ENCODE measurements at places on chromosomes 7 and 10.

- no peak for DNase-seq
These were observed 102.1 kb upstream of the DDC start for GRCh38 chr7:50667338-50667737.

GRCh38 chr10:17409170-17409733, 45.1 kb downstream of the ST8SIA6 start:
- DNase-seq, result no peak

DNA sequence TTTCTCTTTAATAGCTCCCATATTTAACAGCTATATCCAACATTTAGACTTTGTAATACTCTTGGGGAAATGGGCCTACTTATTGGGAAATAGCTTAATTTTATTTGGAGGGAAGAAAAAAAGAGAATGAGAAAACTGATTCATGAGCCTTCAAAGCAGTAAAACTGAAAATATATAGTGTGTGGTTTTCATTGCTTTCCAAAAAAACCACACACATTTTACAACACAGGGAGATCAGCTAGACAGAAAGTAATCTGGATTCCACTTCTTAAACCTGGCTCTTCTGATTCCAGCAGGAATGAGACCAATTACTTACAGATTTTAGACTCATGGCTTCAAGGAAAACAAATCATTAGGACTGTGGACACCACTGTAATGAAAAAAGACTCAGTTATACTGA, 48.7 kb downstream of the CH25H start:
- no peak for DNase-seq

DNA sequence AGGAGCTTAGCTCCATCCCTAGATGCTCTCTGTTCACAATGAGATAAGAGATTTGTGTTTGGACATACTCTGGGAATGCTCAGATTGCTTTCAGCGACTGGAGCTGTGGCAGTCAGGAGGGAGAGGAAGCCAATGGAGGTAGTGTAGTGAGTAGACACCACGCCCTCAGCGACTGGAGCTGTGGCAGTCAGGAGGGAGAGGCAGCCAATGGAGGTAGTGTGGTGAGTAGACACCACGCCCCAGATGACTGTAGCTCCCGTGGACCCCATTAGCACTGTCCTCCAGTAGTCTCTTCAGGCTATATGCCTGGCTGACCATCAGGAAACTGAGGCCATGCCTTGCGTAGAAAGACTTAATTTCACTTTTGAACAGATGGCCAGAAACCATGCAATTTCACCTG, 1033.8 kb downstream of the NRG3 start:
- no peak for DNase-seq

DNA sequence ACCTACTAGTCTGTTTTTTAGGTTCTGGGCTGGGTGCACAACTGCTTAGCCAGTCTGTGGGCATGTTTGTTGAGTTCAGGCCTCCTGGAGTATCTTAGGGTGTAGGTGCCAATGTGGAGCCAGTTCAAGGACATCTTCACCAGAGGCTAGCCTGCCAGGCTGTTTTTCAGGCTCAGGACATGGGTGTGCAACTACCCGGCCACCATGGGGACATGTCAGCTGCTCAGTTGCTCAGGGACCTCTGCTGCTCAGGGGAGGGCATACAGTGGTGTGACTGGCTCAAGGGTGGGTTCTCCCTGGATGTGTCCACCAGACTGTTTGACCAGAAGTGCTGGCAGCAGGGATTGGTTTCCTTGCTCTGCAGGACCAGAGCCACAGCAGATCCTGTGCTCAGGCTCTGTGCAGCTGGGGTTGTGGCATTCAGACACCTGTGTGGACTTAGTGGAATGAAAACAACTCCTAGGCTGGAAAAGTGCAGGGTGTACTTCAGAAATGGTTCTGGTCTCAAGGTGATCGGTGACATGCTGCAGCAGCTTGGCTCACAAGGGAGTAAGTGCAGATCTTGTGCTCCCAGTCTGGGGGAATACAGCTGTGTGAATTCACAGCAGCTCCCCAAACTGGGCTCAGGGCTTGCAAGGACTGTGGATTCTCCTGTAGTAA, 44.8 kb downstream of the PALS2 start:
- DNase-seq, result no peak

DNA sequence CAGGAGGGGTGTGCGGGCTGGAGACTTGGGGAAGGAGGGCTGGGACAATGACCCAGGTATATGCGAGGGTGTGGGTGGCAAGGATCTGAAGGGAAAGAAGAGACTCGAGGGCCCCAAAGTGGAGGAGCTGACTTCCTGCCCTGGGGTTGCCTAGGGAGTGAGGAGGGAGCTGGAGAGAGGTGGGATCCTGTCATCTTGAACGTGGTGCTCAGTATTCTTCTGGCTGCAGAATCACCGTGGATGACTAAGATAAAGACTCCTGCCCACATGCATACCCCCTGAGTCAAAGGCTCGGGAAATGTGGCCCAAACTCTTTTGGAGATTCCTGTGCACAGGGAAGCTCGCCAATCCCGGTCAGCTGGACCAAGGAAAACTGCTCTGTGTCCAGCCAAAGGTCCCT, 31.2 kb downstream of the COL17A1 start:
- no peak for DNase-seq

GRCh38 chr7:152617056-152617455, 58.9 kb downstream of the XRCC2 start:
- DNase-seq, result no peak

DNA sequence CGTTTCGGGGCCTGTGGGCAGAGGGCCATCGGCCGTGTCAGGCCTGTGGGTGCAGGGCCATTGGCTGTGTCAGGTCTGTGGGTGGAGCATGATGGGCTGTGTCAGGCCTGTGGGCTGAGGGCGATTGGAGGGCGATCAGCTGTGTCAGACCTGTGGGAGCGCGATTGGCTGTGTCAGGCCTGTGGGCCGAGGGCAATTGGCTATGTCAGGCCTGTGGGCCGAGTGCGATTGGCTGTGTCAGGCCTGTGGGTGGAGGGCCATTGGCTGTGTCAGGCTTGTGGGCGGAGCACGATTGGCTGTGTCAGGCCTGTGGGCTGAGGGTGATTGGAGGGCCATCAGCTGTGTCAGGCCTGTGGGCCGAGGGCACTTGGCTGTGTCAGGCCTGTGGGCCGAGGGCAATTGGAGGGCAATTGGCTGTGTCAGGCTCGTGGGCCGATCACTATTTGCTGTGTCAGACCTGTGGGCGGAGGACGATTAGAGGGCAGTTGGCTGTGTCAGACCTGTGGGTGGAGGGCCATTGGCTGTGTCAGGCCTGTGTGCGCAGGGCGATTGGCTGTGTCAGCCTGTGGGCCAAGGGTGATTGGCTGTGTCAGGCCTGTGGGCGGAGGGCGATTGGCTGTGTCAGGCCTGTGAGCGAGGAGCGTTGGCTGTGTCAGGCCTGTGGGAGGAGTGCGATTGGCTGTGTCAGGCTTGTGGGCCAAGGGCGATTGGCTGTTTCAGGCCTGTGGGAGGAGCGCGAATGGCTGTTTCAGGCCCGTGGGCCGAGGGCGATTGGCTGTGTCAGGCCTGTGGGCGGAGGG, 54.1 kb downstream of the DYNC2I1 start:
- no peak for DNase-seq

- no peak for DNase-seq
These were observed 58.5 kb downstream of the CPED1 start for GRCh38 chr7:121046893-121047468.

- no peak for DNase-seq
These were observed 607 bp upstream of the SMO start for GRCh38 chr7:129187681-129188371.

- DNase-seq, result no peak
These were observed 91.5 kb downstream of the FOXL3 start for GRCh38 chr7:381211-382042.

- DNase-seq, result no peak
These were observed 118.5 kb downstream of the FAM107B start for GRCh38 chr10:14656052-14656730.

DNA sequence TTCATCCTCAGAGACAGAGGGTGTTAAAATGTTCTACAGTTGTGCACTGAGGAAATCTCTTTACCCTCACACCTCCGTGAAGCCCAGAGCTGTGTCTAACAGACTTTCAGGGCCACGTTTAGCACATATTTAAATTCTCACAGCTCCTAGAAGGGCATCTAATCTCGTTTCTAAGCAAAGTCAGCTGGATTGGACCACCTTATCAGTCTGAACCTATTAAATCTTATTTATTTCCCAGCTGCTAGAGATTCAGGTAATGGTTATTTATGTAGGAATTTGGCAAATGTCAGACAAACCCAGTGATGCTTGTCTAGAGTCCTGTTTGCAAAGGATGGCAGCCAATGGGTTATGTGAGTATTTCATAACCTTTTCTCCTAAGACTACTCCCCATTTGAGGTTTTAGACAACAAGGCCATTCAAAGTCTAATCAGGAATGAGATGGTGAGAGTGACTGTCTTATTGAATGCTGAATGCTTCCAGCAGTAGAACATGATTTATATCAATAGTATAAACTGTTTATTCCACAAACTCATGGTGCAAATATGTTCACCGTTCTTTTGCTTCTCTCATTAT, 54.8 kb upstream of the EXOC4 start:
- no peak for DNase-seq

GRCh38 chr10:99874341-99875085, 92.1 kb downstream of the ABCC2 start:
- no peak for DNase-seq

DNA sequence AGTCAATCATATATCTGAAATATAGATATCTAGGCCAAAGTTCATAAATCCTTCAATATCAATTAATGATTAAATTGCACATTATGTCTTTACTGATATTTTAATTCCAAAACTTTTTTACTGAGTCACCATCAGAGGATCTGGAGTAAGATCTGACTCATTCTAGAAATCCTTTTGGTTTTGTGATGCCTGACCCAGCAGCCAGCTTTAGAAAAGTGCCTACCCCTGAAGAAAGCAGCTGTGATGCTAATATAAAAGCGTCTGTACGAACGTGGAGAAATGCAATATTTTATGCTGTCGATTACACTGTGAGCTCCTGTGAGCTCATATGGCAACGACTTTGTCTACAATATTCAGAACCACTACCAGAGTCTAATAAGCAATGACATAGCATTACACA, 142.5 kb upstream of the LRRTM3 start:
- no peak for DNase-seq

DNA sequence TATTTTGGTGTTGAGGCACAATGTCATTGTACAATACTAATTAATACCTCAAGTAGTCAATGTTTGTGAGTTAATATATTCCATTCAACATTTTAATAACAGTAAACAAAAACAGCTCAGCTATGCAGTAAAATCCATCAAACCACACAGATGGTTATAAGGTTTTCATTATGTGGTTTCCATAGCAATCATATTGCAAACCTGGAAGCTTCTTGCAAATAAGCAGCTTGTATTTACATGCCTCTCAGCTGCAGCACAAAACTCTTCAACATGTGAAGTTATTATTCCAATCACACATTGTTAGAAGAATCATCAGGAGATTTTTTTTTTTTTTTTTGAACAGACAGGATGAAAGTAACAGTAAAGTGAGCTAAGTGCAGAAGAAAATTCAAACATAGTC, 170.2 kb downstream of the SKAP2 start:
- DNase-seq, result no peak

- peak; percentile 46 for DNase-seq
These were observed 16.8 kb upstream of the ZNF467 start for GRCh38 chr7:149790146-149790548.

- no peak for DNase-seq
These were observed 264.7 kb downstream of the GLRX3 start for GRCh38 chr10:130400890-130401289.

DNA sequence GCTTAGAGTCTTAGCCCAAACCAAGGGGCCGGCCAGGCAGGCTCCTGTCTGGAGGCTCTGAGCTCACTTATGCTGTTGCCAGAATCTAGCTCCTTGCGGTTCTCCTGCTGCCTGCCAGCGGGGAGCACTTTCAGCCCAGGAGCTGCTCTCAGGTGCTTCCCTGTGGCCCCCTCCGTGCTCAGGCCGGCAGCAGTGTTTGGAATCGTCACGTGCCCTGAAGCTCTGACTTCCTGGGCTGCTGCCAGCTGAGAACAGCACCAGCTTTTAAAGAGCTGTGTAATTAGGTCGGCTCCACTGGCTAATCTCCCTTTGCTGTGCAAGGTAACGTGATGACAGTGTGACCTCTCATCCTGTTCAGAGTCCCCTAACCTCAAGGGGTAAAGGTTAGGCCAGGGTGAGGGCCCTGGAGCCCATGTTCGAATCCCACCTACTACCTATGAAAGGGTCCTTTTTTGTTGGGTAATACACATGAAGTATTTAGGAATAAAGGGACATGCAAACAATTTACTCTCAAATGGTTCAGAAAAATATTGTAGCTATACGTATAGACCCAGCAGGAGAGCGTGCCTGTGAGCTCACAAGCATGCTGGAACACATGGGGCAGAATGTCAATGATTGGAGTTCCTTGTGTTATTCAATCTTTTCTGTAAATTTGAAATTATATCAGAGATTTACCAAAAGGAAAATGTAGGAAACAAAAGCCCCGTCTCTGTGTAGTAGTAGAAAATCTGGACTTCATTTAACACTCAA, 16.6 kb downstream of the ZNF862 start:
- DNase-seq, result peak; percentile 98

GRCh38 chr10:117686606-117687005, 144.1 kb downstream of the EMX2 start:
- DNase-seq, result no peak

DNA sequence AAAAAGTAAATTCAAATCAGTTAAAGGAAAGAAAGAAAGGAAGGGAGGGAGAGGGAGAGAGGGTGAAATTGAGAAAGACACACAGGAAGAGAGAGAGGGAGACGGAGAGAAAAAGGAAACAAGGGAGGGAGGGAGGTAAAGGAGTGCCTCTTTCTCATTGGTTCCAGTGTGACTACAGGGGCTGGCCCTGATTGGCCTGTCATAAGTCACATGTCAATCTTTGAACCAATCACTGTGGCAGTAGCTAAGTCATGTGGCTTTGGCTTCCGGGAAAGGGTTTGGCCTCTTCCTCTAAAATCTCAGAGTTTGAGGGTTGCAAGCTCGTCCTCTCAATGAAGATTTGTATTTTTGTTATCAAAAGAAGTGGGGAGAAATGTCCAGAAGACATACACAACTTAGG, 150.2 kb downstream of the RAB11FIP2 start:
- DNase-seq, result no peak

DNA sequence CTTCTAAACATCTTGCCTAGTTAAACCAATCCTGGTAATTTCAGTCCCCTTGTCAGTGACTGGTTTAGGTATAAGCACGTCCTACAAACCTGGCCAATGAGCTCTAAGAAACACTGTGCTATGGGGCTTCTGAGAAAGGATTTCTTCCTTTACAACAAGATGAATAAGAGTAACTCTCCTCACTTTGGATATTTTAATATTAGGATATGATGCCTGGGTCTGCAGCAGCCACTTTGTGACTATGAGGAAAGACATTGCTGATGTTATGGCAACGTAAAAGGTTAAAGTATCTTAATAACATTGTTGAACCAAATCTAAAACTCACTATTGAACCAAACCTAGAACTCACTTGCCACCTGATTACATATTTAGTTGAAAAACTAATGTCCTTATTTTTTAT, 26.5 kb upstream of the EPC1 start:
- DNase-seq, result no peak

- DNase-seq, result no peak
These were observed 73.8 kb downstream of the TAF3 start for GRCh38 chr10:7892146-7892545.

- no peak for DNase-seq
These were observed 54.7 kb downstream of the GALNT17 start for GRCh38 chr7:71186535-71187057.

Data from NCI-H2081 (cell line).